ENCODE measurements at places on chromosomes 11 and 22. TPM values are rescaled to one million over a fixed set of nuclear protein-coding genes. Genes with fewer than 3 reads are reported as not detected.

Gene SHISAL1
- total RNA-seq = 0.79 TPM

Gene SLC22A9
- total RNA-seq = not detected

Gene JAML
- 20.4 TPM for total RNA-seq

GRCh38 chr11:122367809-122368231 lies 251.8 kb upstream of the BLID start:
- peaks cover 3% of the 10 kb centered on the region for H3K4me1 ChIP-seq
- no peak overlapping the region for H3K4me3 ChIP-seq
- no peak overlapping the region for H3K27ac ChIP-seq

GRCh38 chr22:43951391-43951790 lies 3.9 kb upstream of the SAMM50 start:
- no peak for DNase-seq
- no peaks in the 10 kb centered on the region for H3K36me3 ChIP-seq
- no peak overlapping the region for H3K4me3 ChIP-seq
- H3K27ac ChIP-seq = no peak overlapping the region

DNA sequence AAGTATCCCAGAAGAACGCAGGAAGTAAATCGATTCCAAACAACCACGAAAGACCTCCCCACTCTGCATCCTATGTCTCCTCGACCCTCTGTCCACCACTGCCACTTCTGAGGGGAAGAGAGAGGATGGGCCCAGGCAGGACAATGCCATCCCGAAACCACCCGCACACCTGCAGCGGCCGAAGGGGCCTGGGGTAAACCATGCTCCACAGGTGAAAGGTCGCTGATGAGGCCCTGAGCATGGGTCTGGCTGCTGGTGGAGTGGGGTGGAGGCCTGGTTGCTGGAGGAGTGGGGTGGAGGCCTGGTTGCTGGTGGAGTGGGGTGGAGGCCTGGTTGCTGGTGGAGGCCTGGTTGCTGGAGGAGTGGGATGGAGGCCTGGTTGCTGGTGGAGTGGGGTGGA lies 13.1 kb downstream of the TOLLIP start:
- H3K36me3 ChIP-seq = no peaks in the 10 kb centered on the region
- DNase-seq = peak; percentile 16
- no peak overlapping the region for H3K4me3 ChIP-seq

Gene DEUP1
- 0.50 TPM for total RNA-seq

Gene FAM83F
- 0.64 TPM for total RNA-seq

Gene PNPLA3
- total RNA-seq = 1.2 TPM

DNA sequence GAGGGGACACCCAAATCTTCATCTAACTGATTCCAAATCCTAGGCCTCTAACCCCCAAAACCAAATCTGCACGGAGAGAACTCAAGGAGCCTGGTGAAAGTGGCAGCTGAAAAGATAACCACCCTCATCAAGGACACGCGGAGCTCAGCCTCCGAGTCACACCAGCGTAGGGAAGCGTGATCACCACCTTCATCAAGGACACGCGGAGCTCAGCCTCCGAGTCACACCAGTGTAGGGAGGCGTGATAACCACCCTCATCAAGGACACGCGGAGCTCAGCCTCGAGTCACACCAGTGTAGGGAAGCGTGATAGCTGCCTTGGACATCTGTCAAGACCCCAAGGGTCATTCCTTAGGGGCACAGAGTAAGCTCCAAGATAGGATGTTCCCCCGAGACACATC lies 29.3 kb upstream of the SYT8 start:
- DNase-seq = no peak
- no peak overlapping the region for H3K27ac ChIP-seq
- H3K27me3 ChIP-seq = peaks cover 44% of the 10 kb centered on the region
- no peaks in the 10 kb centered on the region for H3K4me1 ChIP-seq

Gene TTC28
- 41.6 TPM for total RNA-seq

Gene RAB38
- 13.6 TPM for total RNA-seq

Gene MMP12
- not detected for total RNA-seq

Gene OR51E2
- not detected for total RNA-seq

DNA sequence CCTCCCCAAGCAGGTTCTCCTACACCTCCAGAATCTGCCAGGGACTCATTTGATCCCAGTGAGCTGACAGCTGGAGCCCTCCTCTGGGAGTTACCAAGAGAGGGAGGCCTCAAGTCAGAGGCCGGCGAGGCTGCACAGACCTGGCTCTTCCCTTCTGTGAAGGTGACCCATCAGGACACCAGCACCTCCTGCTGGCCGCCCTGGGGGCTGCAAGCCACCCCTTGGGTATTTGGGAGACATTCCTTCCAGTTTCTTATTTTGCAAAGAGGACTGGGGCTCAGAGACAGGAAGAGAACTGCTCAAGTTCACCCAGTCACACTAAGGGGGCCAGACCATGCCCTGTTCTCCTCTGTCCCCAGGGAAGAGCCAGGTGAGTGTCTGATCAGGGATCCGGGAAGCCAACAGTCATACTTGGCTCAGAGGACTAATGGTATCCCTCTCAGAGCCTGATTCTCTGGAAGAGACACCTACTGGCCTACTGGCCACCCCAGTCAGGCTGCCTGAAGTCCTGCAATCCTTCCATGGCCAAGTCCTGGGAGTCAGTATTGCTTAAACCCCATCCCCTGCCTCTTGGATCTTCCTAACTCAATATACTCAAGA lies 40.5 kb upstream of the RIC3 start:
- peaks cover 17% of the 10 kb centered on the region for H3K4me1 ChIP-seq
- no peak overlapping the region for H3K27ac ChIP-seq
- H3K36me3 ChIP-seq = no peaks in the 10 kb centered on the region
- DNase-seq = no peak
- no peak overlapping the region for H3K4me3 ChIP-seq

GRCh38 chr11:120564573-120565311 lies 53.2 kb downstream of the GRIK4 start:
- peak overlapping the region; percentile 17 for H3K4me3 ChIP-seq
- peaks cover 8% of the 10 kb centered on the region for H3K4me1 ChIP-seq
- peaks cover 60% of the 10 kb centered on the region for H3K27me3 ChIP-seq
- no peak overlapping the region for H3K27ac ChIP-seq
- no peak for DNase-seq

DNA sequence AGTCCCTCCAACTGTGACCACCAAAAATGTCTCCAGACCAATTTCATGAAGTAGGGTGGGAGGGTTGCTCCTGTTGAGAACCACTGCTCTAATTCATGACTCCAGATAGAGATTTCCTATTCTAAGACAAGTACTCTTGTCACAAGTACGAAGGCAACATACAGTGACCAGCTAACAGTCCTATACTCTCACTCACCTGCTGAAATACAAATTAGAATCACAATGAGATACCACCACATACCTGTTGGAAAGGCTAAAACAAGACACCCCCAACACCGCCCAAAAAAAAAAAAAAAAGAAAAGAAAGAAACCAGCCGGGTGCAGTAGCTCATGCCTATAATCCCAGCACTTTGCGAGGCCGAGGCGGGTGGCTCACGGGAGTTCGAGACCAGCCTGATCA lies 310.5 kb downstream of the SWAP70 start:
- no peaks in the 10 kb centered on the region for H3K27me3 ChIP-seq
- no peak for DNase-seq
- no peak overlapping the region for H3K4me3 ChIP-seq
- no peaks in the 10 kb centered on the region for H3K36me3 ChIP-seq
- no peak overlapping the region for H3K27ac ChIP-seq

DNA sequence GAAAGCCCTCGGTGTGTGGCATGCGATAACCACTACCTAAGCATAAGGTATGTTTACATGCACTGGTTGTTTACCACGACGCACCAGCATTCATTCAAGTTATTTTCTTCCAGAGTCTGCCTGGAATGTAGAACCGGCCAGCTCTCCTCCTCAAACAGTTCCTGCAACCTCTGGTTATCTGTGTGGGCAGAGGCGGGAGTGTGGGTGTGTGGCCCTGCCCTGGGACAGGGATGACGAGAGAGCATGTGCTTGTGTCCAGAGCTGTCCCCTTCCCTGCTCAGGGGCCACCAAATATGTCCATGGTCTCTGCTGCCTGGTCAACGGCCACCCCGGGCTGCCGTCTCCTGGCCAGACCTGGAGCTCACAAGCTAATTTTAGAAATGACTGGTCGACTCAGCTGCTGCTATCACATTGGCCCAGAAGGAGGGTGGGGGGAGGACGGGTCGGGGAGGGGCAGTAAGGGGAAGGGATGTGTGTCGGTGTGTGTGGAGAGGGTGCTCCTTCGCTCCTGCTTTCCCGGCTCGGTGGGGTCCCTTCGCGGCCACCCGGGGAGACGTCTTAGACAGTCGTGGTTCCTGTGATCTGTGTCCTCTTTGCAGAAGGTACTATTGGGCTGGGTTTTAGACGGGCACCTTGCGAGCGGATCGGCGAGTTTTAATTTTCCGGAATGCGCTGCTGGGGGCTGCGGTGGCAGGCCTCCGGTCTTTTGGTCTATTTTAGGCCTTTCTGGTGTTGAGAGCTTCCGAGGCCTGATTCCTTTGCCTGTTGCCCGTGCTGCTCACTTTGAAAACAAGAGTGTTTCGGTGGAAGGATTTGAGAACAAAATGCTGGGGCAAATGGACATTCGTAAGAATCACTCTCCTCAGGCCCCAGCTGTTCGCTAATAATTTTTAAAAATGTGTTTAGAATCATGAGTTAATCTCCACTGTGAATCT lies at the start of gene MYO18B:
Gene MYO18B, plus strand, starts transcription at position 497 of the 935 bp plus-strand sequence. CDS start 18,905 bp downstream, outside the sequence.
- no peak for DNase-seq
- H3K27me3 ChIP-seq = peaks cover 27% of the 10 kb centered on the region
- H3K36me3 ChIP-seq = no peaks in the 10 kb centered on the region
- no peaks in the 10 kb centered on the region for H3K4me1 ChIP-seq
- no peak within 1 kb of the TSS for H3K4me3 ChIP-seq
- no peak within 1 kb of the TSS for H3K27ac ChIP-seq

DNA sequence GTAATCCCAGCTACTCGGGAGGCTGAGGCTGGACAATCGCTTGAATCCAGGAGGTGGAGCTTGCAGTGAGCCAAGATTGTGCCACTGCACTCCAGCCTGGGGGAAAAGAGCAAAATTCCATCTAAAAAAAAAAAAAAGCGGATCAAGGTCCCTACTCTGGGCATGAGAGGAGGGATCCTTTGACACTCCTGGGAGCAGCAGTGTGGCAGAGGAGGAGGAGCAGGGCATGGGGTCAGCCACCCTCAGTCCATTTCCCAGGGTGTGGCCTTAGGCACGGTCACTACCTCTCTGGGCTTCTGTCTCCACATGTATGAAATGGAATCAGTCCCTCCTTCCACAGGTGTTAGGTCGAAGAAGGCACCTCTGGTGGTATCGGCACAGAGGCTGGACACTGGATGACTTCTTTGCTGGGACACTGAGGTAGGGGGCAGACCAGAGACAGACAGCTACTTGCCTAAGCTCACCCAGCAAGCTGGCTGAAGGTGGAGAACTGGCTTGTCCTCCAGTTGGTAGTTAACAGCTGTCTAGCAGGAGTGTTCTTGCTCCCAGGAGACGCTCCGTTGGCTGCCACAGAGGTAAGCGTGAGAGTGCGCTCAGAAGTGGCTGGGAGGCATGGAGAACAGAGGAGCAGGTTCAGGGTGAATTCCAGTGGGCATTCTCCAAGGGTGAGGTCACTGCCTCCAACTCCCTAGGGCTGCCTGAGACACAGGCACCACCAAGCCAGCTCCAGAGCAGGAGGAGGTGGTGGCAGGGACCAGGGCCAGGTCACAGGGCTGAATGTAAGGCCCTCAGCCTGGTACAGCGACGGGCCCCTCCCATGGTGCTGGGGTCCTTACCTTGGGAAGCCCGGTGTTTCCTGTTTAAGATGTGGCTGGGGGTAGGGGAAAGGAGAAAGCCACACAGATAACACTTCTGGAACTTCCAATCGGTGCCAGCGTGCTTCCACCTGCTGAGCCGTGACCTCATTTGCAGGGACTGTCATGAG lies 19.5 kb downstream of the TXN2 start:
- no peak for DNase-seq
- peaks cover 33% of the 10 kb centered on the region for H3K4me1 ChIP-seq
- H3K27me3 ChIP-seq = no peaks in the 10 kb centered on the region
- peaks cover 2% of the 10 kb centered on the region for H3K36me3 ChIP-seq

Gene FIBIN
- 13.5 TPM for total RNA-seq

- H3K27ac ChIP-seq = peak overlapping the region; percentile 38
- peaks cover 22% of the 10 kb centered on the region for H3K4me1 ChIP-seq
- no peak for DNase-seq
- H3K36me3 ChIP-seq = no peaks in the 10 kb centered on the region
Observed at GRCh38 chr11:35363854-35364780, 55.2 kb downstream of the SLC1A2 start.

DNA sequence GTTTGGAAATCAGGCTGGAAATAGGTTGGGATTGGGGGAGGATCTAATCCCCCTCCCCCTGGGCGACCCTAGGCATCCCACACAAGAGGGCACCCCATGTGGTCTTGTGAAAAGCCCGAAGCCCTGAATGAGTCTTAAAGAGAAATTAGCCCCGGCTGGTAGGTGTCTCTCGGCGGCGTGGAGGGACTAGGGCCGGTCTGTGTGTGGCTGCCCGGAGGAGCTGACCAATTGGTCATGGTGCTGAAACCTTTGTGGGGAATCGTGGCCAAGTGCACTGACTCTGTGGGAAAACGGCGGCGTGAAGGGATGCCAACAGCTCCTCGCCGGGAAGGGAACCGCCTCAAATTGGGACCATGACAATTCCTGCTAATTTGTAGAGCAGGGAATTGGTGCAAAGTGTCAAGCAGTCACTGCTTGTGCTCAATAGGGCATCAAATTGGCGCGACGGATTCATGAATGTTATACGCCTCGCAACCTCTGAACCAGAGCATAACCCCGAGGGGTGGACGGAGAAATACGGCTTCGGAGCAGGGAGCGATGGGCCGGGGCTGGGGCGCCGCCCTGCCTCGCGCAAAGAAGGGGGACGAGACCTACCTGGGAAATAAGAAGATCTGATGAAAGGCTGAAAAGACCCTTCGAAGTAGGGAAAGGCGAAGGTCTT lies 1.5 kb downstream of the DBX1 start:
- H3K36me3 ChIP-seq = no peaks in the 10 kb centered on the region
- no peak overlapping the region for H3K27ac ChIP-seq
- peaks cover 100% of the 10 kb centered on the region for H3K27me3 ChIP-seq
- peaks cover 15% of the 10 kb centered on the region for H3K4me1 ChIP-seq

Data from left lung (tissue), 14 donors.